ENCODE measurements at places on chromosomes 13 and 19. TPM values are rescaled to one million over a fixed set of nuclear protein-coding genes. Genes with fewer than 3 reads are reported as not detected.

Gene RCBTB2
- total RNA-seq = 1.6 TPM

Gene SIGLECL1
- total RNA-seq = not detected

Gene PPM1N
- 8.1 TPM for total RNA-seq

Gene AKAP8L
- total RNA-seq = 40.3 TPM

Gene SLC25A41
- 0.11 TPM for total RNA-seq

Gene LRRC25
- total RNA-seq = not detected

Gene ZNF98
- total RNA-seq = not detected

Measured in A549 treated with Mapracorat at 1 μM for 4 hours (cell line).